ENCODE measurements at places on chromosomes 7 and 10.
A peak's percentile ranks its signal among the peaks of the same experiment; 100 is the strongest.

DNA sequence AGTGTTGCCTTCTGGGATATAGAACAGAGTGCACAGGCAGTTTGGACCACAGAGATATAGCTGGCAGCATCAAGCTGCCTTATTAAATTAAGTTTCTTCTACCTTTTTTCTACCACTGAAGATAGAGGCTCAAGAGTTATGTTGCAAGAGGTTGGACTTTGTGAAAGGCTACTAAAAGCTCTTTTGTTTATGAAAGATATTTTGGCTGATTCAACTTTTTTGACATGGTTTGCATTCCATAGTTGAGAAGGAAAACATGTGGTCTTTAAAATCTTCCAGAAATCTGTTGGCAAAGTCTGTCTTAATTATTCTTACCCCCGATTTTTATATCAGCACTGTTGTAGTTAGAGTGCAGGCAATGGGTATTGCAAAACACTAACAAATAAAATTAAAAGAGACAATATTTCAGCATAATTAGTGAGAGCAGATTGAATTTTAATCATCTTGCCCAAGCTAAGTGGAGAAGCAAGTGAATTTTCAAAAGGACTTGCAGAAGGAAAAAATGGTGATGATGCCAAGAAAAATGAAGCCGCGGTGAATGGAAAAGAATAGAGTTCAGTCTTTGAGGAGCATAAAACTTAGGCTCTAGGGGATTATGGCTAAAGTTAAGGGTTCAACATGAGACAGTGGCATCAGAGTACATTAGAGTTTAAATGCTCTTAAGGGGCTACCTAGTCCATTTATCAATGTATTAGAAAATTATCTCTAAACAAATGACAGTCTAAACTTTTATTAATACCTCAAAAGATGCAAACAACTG, 450.9 kb upstream of the CNTNAP2 start:
- DNase-seq = no peak

- no peak for DNase-seq
Observed at GRCh38 chr7:112788778-112789343, 1.3 kb downstream of the TMEM168 start.

GRCh38 chr7:183496-184292, 8.7 kb upstream of the FAM20C start:
- DNase-seq = no peak

- no peak for DNase-seq
Observed at GRCh38 chr10:125783957-125784356, 8.3 kb upstream of the MMP21 start.

DNA sequence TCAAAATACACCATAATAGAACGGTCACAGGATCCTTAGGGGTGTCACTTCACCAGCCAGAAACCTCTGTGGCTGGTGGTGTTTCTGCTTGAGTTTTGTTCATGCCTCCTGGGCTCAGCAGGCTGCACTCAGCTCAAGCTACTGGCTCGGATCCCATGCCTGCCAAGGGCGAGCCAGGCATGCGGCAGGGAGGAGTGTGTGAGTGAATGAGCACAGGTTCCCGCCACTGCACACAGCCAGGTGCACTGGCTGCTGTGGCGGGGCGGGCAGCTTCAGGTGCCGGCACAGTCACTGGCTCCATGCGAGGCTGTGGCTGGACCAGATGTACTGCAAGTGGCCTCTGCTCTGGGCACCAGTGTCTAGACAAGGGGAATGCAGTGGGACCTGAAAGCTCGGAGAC, 29.5 kb downstream of the CLDN12 start:
- DNase-seq = no peak

DNA sequence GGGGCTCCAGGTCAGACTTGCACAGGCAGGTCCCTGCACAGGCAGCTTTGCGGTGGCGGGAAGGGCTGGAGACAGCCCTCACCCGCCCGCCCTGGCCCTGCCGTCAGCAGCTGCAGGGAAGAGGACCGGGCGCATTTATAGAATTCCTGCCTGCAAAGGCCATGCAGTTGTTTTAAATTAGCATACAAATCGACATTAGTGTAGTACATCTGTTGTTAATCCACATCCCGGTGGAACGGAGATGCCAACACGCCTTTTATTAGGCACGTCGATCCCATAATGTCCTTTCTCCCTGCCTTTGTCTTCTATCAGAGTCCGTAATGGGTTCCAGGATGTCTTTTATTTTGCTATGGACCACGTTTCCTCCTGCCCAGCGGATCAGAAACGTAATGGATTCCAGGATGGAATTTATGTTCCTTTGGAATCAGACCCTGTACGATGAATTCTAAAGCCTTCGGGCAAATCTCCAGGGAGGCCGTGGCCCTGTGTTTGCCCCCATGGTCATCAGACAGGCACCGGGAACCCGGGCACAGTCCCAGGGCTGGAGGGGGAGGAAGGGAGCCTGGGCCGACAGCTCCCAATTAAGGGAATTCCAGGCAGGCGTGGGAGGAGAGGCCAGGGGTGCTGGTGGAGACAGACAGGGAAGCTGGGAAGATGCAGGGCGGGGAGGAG, 123.9 kb downstream of the COL26A1 start:
- no peak for DNase-seq

DNA sequence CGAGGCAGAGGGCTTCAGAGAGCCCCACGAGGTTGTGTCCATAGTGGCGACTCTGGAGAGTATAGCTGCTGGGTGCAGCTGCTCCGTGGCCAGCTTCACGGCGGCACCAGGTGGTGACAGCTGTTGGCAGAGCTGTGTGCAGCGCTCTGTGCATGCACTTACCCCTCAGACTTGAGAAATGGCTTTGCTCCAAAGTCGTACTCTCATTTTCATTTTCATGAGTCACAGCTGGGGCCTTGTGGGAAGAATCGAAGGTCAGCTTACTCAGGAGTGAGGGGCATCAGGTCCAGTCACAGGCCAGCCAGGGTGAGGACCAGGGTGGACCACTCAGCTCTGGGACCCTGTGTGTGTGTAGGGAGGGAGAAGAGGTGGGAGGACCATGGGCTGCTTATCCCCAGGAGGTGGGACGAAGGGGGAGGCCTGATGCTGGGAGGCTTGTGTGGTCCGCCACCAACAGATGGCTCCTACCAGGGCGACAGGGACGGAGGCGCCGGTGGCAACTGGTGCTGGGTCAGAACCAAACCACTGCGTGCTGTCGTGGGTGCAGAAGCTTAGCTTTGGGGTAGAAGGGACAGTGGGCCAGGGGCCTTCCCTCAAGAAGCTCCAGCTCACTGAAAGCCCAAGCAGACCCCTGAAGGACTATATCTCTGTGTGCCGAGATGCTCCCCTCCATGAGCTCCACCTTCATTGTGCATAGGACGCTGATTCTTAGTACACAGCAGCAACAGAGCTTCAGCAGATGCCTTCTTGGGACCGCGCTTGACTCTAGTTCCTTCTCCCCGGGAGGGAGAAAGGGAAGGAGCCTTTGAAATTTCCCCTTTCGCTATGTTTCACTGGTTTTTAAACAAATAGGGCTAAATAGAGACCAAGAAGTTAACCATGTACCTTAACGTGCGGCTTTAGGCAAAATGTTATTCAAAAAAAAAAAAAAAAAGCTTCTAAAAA, 225.0 kb downstream of the CELF2 start:
- DNase-seq = no peak

GRCh38 chr10:110684800-110685446, 40.8 kb downstream of the RBM20 start:
- no peak for DNase-seq

DNA sequence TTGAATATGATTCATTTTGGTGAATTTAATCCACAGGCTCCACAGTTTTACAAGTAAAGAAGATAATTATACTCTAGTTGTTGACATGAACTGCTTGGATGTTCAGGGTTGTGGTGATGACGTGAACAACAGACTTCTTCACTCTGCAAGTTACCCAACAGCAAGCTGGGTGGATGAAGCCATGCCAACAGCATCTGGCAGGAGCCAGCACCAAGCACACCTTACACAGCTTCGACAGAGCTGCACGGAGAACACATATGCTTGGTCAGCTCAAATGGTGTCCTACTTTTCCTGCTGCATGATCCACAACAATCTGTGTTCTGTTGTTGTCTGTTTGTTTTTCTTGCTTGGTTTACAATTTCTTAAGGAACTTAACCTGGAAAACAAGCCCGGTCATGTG, 9.8 kb downstream of the NOD1 start:
- DNase-seq = no peak

- DNase-seq = no peak
Observed at GRCh38 chr7:91632234-91632940, 248.1 kb downstream of the MTERF1 start.

GRCh38 chr7:74297516-74298233, 8.5 kb downstream of the CLIP2 start:
- no peak for DNase-seq

DNA sequence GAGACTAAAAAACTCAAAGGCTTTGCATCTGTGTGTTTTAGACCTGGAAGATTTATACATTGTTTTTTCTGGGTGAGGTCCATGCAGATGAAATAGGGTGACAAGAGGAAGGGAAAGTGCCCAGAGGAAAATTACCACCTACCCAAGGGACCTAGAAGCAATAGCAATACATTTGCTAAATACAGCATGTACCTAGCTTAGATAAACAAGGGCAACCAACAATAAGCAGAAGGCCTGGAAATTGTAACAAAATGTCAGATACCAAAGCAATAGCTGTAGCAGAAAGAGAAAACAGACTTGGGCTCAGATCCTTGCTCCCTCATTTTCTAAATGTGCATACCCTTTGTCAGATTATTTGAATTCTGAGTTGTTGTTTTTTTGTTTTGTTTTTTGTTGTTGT, 318.4 kb upstream of the KMT2E start:
- no peak for DNase-seq

DNA sequence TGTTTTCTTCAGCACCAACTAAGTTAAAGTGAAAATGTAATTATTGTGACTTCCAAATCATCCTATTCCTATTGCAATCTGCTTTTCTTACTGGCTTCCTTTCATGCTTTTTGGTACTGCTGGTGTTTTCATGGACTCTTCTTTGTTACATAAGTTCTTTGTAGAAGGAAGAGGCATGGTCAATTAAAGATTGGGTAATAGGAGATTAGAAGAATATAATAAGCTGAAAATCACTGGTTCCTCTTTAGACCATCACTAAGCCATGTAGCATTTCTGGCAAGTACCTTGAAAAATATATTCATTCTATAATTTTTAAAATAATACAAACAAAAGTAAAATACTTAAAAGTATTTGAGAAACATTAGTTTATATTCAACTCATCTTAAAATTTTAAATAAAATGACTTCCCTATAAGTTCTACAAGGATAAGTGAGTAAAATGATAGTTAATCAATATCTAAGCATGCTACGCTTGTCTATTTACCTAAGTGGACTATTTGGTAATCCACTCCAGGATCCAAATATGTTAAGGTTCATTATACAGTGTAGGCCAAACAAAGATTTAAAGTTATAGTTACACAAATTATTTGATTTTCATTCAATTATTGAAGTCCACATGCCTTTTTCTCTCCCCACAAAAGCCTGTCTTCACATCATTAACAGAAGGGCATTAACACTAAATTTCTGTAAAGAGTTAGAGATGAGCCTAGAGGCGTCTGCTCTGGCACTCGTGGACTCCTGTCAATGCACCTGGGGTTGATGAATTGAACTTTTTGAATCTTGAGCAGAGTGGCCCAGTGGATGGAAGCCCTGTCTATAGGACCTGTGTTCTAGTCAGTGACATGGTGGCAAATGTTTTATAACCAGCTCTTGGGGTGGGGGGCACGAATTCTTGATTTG, 408.1 kb downstream of the INHBA start:
- DNase-seq = no peak

DNA sequence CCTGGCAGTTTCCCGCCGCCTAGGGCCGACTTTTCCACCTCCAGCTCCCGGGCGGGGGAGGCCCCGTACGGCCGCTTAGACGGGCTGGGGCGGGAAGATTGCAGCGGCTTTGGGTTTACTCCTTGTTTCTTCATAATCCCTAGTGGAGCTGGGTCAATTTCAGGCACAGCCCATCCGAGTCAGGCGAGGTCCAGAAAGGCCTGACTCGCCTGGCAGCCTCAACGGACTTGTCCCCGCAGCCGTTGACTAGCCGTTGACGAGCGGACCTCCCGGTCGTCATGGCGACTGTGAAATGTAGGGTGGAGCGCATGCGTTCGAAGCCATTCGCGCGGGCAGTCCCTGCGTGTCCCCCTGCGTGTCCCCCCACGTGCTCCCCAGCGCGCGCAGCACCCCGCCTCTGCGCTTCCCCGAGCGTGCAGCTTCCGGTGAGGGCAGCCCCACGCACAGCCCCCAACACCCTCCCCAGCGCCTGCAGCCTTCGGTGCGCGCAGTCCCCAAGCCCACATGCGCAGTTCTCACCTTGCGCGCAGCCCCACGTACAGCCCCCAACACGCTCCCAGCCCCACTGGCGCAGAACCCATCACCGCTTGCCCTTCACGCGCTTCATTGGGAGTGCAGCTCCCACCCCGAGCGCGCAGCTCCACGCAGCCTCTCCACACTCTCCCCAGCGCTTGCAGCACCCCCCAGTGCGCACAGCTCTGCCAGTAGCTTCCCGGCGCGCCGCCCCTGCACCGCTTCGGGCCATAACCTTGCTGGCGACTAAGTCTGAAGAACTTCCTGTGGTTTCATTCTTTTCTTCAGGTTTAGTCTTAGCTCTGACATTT, 67.8 kb downstream of the TBX20 start:
- DNase-seq = peak; percentile 26

- no peak for DNase-seq
Observed at GRCh38 chr7:127745445-127745844, 93.5 kb downstream of the SND1 start.

DNA sequence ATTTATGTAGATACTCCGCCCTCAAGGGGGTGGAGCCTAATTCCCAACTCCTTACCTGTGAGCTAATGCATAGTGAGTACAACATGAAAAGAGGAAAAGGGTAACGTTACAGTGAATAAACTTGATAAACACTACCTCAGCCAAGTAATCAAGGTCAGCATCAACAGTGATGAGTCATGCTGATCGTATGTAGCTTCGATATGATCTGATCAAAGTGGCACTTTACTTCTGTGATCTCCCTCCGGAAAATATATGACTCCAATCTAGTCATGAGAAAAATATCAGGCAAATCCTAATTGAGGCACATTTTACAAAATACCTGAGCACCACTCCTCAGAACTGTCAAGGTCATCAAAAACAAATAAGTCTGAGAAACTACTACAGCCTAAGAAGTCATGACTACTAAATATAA, 70.4 kb downstream of the VTI1A start:
- DNase-seq = no peak

DNA sequence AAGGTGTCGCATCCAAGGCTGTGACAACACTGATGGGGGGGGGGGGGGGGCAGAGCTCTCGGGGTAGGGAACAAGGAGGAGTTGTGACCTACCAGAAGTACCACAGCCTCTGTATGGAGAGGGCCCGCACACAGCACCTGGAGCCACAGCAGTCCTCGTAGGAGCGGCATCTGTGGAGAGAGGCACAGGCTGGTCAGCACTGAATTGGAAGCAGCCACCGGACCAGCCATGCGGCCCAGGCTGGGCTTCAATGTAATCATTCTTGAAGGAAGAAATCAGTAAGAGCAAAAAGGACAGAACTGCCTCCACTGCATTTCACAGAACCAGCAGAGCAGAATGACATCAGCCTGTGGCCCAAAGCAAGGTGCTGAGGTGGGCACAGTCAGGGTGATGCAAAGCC, 74.8 kb downstream of the VOPP1 start:
- no peak for DNase-seq

- peak; percentile 53 for DNase-seq
Observed at GRCh38 chr7:24757353-24758275, at the start of gene GSDME. TSS of gene GSDME (minus strand) at chr7:24757464. CDS start at chr7:24749774, 7,690 bp downstream.

DNA sequence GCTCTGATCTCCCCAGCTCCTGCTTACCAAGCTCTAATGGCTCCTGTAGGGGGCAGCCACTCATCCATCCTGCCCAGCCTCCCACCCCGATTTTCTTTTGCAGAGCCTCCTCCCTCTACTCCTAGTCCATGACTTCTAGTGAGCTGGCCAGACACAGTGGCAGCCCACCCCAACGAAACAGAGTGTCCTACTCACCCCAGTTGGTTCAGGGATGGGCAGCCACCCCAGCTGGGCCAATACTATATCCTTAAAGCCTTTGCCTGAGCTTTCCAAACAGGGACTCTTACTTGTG, 77.1 kb downstream of the GRID1 start:
- DNase-seq = no peak

Data from progenitor cell of endocrine pancreas (in vitro differentiated cells).